ENCODE measurements at places on chromosomes 6 and 20.

- DNase-seq, result no peak
Observed at GRCh38 chr6:16361121-16361520, 122.7 kb downstream of the GMPR start.

- DNase-seq, result no peak
Observed at GRCh38 chr20:4266183-4266582, 250.8 kb upstream of the RNF24 start.

DNA sequence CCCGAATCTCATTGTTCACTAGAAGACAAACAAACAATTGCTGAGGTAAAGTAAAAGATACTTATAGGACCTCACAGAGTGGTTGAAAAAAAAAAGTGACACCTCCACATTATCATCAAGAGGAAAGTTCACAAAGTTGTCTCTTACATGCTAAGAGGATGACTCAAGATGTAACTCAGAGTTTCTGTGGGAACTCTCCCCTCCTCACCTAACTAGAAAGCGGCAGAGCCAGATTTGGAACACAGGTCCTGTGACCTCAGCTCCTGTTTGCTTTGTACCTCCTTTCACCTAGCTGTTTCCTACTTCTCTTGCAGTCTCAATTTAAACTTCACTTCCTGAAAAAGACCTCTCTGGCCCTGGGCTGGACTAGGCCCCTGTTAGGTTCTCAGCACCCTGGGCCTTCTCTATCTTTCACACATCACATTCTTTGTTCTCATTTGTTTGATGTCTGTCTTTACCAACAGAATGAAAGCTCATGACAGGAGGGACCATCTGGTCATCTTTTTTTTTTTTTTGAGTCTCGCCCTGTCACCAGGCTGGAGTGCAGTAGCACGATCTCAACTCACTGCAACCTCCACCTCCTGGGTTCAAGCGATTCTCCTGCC is 60.8 kb downstream of the CD24 start:
- DNase-seq, result no peak

DNA sequence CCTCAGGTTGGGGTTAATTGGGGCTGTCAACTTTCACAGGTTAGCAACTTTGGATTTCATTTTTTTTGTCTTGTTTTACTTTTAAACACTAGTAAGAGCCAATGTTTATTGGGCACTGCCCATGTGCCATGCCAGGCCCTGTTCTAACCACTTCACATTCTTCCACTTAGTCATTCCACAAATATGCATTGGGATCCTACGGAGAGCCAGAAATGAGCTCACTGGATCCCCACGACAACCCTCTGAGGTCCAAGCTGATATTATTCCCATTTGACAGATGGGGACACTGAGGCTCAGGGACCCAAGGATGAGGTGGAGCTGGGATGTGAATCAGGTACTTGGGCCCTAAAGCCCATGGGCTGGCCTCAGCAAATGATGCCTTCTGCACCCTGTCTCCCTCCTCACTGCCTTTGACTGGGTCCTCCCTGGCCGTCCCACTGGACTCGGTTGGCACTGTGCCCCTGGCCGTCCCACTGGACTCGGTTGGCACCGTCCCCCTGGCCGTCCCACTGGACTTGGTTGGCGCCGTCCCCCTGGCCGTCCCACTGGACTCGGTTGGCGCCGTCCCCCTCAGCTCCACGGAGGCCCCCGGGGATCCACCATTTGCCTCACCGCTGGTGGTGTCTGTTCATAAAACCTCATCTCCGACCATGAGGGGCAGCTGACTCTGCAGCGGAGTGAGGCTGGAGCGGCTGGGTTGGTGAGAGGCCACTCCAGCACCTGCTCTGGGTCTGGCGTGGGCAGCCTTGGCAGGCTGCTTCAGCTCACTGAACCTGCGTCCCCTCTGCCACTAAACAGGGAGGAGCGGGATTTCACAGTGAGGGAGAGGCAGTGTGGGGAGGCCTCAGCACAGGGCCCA is 4.8 kb upstream of the PMEPA1 start:
- no peak for DNase-seq

- peak; percentile 34 for DNase-seq
Observed at GRCh38 chr6:129679275-129679674, 30.7 kb downstream of the ARHGAP18 start.

GRCh38 chr6:8655670-8656454 is 220.5 kb upstream of the SLC35B3 start:
- DNase-seq, result no peak

DNA sequence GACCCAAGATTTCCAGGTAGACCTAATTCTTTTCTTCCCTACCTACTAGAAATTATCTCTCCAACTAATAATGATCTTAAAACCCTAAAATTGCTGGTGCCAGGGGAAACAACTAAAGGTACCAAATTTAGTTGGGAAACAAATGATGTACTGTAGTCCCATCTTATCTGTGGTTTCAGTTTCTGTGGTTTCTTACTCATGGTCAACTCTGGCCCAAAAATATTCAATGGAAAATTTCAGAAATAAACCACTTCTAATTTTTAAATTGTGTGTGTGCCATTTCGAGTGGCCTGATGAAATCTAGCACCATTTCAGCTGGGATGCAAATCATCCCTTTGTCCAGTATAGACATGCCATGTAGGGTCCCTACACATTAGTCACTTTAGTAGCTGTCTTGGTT is 475.2 kb upstream of the EPHA7 start:
- DNase-seq, result no peak

GRCh38 chr6:149013586-149014344 is 266.9 kb downstream of the UST start:
- no peak for DNase-seq

- DNase-seq, result no peak
Observed at GRCh38 chr20:46791722-46792416, 82.4 kb downstream of the SLC2A10 start.

GRCh38 chr6:84033523-84034451 is at the start of gene MRAP2:
TSS of gene MRAP2 (plus strand) at chr6:84033772. CDS start at chr6:84055319, 21,547 bp downstream.
- DNase-seq, result no peak

DNA sequence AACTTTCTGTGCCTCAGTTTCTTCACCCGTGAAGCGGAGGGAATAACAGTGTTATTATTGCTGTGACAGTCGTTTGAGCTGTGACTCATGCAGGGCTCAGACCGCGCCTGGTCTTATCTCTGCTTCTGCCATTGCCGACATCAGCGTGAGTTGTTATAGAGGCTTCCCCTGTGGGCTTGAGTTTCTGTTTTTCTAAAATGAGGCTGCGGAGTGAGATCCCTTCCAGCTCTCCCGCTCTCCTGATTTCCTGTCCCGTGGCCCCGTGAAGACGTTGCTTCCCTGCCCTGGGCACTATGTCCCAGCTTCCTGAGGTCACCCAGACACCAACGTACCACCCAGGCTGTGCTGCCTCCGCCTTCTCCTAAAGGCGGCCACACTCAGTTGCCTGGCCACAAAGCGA is 278.5 kb downstream of the BMP7 start:
- no peak for DNase-seq

GRCh38 chr20:56171087-56172012 is 77.2 kb upstream of the MC3R start:
- no peak for DNase-seq

DNA sequence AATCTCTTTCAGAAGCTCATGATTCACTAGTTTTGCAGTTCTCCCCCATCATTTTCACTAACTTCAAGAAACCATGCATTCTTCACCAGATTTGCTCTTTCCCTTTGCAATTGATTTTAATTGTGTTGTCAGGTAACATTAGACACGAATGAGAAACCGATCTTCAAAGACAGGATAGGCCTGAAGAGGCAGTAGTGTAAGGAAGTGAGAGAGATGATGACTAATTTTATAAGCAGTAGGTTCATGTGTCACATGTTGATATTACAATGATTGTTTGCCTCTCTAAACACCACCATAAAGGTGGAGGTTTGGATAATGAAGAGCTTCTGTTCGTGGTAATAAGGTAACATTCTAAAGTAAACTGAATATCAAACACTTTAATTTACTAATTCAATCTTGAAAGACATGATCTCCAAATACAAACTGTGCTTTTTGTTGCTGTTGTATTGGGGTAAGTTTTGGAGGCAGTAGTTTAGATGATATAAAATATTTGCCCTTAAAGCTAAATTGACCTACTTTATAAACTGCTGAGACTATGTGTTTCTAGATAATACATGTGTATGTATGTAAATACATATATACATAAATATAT is 207.2 kb downstream of the PHACTR1 start:
- DNase-seq, result no peak

- no peak for DNase-seq
Observed at GRCh38 chr6:42255050-42255449, 37.4 kb upstream of the MRPS10 start.

GRCh38 chr6:127162836-127163235 is 44.4 kb downstream of the RSPO3 start:
- no peak for DNase-seq

DNA sequence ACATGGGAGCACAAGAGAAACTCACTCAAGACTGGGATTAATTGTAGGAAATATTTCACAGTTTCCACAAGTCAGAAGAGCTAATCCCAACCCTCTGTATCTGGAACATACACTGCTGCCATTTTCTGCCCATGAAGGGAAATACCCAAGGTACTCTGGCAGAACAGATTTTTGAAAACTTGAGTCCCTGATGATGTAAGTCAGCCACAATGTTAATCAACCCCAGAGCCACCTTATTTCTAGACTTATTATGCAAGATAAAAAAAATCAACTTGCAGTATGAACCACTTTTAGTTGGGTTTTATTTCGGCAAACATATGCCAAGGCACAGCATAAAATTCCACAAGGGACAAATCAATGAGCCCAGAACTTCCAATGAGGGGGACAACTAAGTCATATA is 141.5 kb downstream of the LY86 start:
- DNase-seq, result no peak

DNA sequence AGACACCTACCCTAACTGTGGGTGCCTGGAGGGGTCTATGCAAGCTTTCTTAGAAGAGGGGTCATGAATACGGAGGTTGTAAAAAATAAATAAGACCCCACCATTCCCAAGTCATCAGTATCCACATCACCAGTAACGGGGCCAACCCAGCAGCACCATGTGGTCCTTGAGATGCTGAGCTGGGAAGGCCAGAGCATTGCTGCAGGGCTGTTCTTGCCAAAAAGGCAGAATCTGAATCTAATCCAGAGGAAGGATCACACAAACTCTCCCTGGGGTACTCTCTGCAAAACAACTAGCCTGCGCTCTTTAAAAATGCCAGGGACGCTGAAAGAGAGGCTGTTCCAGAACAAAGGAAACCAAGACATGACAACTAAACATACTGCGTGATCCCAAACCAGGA is 43.2 kb downstream of the SSR1 start:
- no peak for DNase-seq

DNA sequence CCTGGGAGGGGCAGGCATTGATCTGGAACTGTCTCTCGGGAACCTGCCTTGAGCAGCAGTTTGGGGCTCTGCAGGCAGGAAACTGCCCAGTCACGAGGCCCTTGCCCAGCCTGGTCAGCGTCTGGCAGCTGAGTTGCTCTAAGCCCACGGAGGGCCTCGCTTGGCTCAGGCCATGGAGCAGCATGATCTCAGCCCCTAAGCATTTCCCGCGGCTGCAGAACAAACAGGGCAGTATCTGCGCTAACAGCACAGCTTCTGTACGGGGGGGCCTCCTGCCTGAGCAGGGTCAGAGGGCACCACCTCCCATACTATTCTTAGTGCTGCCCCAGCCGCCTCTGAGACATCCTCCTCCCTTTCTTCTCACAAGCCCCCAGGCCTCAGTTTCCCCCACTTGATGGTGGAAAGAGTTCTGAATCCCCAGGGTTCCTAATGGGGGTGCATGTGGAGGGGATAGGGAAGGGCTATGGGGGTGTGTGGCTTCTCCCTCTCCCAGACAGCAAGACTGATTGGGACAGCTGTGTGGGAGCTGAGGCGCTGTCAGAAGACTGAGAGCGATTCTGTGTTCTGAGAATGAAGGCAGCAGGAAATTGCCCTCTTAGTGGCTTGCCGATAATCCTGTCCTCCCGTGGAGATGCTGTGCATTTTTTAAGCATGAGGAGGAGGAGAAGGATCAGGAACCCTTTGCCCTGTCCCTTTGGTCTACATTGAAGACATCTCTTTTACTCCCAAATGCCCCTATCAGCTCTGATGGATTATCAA is 46.4 kb downstream of the MOCS1 start:
- DNase-seq, result peak; percentile 92

- no peak for DNase-seq
Observed at GRCh38 chr6:98469141-98469540, 365.2 kb upstream of the POU3F2 start.

DNA sequence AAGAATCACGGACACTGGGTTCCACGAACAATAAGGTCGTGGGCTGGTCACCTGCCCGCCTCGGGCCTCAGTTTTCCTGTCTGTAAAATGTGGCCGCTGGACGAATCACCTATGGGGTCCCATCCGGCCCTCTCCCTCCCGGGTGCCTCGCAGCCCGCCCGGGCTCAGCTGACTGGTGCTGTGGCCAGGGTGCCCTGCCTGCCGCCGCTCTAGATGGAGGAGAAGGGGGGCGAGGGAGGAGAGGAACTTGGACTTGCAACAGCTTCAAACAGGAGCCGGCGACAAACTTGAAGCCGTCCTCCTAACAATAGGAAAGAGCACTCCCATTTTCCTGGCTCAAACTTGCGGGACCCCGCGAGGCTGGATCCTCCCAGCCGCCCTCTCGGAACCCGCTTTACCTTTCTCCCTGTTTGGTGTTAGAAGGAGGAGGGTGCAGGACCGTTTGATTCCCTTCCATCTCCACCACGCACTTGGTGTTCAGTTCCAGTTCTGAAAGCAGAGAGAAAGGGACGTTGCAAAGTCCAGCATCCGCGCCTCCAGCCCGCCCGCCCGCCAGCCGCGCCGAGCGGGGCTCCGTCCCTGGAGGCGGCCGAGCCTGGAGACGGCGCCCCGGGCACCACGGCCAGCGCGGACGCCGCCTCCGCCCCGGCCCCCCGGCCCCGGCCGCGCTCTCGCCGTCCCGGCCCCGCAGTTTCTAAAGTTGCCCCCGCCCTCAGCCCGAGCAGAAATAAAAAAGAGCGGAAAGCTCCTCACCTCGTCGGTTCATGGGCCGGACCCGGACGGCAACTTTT is 584 bp downstream of the KIF13A start:
- DNase-seq, result peak; percentile 54

DNA sequence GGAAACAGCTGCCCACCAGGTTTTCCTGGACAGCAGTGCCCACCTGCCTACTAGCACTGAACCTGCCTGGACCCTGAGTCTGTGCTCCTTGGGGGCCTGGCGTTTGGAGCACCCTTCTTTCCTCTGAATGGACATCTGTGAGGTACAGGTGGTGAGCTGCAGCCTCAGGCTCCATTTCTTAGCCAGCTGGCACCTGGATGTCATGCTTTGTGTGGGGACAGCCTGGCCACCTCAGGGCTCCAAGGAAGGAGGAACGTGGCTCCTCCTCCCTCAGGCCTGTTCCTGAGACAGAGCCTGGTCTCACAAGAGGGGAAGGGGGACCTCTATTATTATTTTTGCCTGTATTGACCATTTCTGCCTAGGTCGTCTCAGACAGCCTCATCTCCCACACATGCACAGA is 8.1 kb downstream of the TMEM151B start:
- no peak for DNase-seq
